ENCODE measurements at places on chromosomes 5 and 9. TPM values are rescaled to one million over a fixed set of nuclear protein-coding genes. Genes with fewer than 3 reads are reported as not detected.

MYO10 gene
- total RNA-seq = 4.8 TPM

ARHGEF39 gene
- total RNA-seq = under 0.01 TPM

SLC46A2 gene
- 0.17 TPM for total RNA-seq

RASEF gene
- 0.14 TPM for total RNA-seq

Data from liver (tissue), 10 donors.